ENCODE measurements at places on chromosomes 5 and 9.
A peak's percentile ranks its signal among the peaks of the same experiment; 100 is the strongest.

DNA sequence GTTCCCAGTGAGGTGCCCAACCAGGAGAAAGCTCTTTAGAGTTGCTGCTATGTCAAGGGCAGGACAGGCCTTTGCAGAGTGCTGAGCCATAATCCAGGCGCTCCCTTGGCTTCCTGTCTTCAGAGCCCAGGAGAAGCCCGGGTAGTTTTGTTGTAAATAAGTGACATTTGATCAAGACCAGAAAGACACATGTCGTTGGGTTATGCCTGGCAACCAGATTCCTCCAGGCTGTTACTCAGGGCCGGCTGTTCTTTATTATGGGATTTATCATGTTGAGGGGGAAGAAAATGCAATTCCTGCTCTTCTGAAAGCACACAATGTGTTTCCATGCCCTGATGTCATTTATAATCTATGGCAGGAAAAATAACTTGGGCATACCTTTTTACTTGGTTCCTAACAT, 39.3 kb upstream of the SEMA4D start:
- DNase-seq, result no peak

GRCh38 chr5:87541033-87541432, 128.3 kb upstream of the CCNH start:
- DNase-seq, result peak; percentile 73

- no peak for DNase-seq
These were observed 101.9 kb downstream of the MTRR start for GRCh38 chr5:7970816-7971215.

- DNase-seq, result no peak
These were observed 54.5 kb upstream of the CTNNA1 start for GRCh38 chr5:138698713-138699112.

DNA sequence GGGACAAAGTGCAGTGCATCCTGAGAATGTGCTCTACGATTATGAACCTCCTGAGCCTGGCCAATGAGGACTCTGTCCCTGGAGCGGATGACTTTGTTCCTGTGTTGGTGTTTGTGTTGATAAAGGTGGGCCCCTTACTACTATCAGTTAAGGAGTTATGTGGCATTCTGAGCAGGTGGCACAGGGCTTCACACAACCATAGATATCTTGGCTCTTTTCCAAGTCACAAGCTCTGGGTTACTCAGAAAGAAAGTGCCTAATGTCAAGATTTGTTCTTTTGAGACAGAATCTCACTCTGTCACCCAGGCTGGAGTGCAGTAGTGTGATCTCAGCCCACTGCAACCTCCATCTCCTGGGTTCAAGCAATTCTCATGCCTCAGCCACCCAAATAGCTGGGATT, 99.0 kb downstream of the GAPVD1 start:
- no peak for DNase-seq

- no peak for DNase-seq
These were observed 87.3 kb downstream of the DMXL1 start for GRCh38 chr5:119158144-119158543.

DNA sequence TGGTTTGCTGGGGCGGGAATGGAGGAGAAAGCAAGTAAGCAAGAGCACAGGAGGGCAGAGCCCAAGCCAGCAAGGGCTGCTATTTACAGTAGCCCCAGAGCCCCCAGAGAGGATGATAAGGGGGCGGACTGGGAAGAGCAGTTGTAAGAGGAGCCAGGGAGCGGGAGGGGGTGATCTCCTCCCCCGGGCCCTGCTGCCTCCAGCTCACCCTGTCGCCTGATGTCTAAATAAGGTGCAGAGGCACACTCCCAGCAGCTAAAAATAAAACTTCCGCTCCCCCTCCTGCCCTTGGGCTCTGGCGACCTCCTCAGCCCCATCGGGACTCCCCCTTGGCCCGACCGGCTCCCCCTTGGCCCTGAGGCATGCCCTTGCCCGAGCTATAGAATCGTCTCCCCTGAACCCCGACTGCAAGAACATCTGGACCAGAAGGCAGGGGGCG, 14.4 kb upstream of the CCDC69 start:
- DNase-seq, result no peak

All from NCI-H1105 treated with DMSO at 0.1 percent for 48 hours (cell line).